ENCODE measurements at places on chromosomes 5 and 9. TPM values are rescaled to one million over a fixed set of nuclear protein-coding genes. Genes with fewer than 3 reads are reported as not detected.

The SLC6A7 gene
- polyA plus RNA-seq = 0.31 TPM

The PCDHGB1 gene
- 0.68 TPM for polyA plus RNA-seq

DNA sequence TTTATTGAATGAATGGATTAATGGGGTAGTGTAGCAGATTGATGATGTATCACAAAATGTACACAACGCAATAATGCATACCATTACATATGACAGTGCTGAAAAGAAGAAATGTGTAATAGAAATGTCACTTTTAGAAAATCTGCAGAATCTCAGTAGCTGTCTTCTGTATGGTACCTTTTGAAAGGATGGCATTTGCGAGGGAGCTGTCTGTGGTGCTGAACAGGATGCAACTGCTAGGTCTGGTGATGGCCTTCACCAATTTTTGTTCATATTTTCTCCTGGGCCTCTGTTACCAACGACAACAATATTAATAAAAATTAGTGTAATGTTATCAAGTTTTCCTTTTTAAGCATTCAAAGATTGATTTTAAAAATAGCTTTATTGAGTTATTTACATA is 36.2 kb upstream of the OTULIN start:
- no peaks in the 10 kb centered on the region for H3K36me3 ChIP-seq
- no peaks in the 10 kb centered on the region for H3K4me1 ChIP-seq
- no peaks in the 10 kb centered on the region for H3K27me3 ChIP-seq
- no peak overlapping the region for H3K4me3 ChIP-seq
- no peak overlapping the region for H3K27ac ChIP-seq
- DNase-seq = peak; percentile 72

GRCh38 chr5:132103332-132103951 is 29.9 kb downstream of the CSF2 start:
- H3K36me3 ChIP-seq = no peaks in the 10 kb centered on the region
- peak overlapping the region; percentile 29 for H3K27ac ChIP-seq
- no peaks in the 10 kb centered on the region for H3K27me3 ChIP-seq
- H3K4me1 ChIP-seq = peaks cover 14% of the 10 kb centered on the region
- peak; percentile 81 for DNase-seq

DNA sequence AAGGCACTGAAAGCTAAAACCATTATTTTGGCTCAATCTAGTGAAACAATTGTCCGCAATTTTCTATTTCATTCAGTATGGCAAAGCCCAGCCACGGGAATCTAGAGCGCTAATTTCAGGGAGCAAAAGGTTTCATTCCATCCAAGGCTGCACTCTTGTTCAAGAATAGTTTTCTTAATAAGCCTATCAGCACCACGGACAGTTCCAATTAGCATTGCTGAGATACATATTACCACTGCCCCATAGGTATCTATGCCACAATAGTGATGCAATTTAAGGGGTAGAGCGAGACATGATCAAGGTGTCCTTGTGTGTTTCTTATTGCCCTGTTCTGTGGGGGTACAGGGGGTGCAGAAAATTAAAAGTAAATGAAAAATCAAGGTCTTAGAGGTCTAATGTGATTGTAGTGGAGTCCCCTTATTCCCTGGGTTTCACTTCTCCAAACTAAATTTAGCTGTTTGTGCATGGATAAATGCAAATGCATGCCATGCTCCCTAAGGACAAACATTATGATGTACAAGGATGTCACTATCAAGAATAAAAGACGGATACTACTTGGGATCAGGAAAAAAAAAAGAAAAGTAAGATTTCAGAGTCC is 45.5 kb downstream of the SPOCK1 start:
- H3K4me3 ChIP-seq = no peak overlapping the region
- H3K27ac ChIP-seq = no peak overlapping the region
- H3K36me3 ChIP-seq = no peaks in the 10 kb centered on the region
- H3K27me3 ChIP-seq = no peaks in the 10 kb centered on the region

- H3K36me3 ChIP-seq = no peaks in the 10 kb centered on the region
- H3K4me3 ChIP-seq = no peak overlapping the region
- peaks cover 7% of the 10 kb centered on the region for H3K4me1 ChIP-seq
- DNase-seq = peak; percentile 79
- peak overlapping the region; percentile 82 for H3K27ac ChIP-seq
These were observed 114.5 kb downstream of the RPS23 start for GRCh38 chr5:82163452-82164175.

Measured in muscle of leg (tissue), 16 donors.